ENCODE measurements at places on chromosomes 7 and 10. TPM values are rescaled to one million over a fixed set of nuclear protein-coding genes. Genes with fewer than 3 reads are reported as not detected.

- H3K36me3 ChIP-seq = no peaks in the 10 kb centered on the region
- H3K4me1 ChIP-seq = peaks cover 4% of the 10 kb centered on the region
- DNase-seq = no peak
- H3K4me3 ChIP-seq = no peak overlapping the region
Measured at GRCh38 chr10:97907830-97908229, 58.2 kb downstream of the GOLGA7B start.

- no peak overlapping the region for H3K27ac ChIP-seq
- no peaks in the 10 kb centered on the region for H3K36me3 ChIP-seq
- DNase-seq = no peak
- H3K27me3 ChIP-seq = no peaks in the 10 kb centered on the region
- no peak overlapping the region for H3K4me3 ChIP-seq
Measured at GRCh38 chr10:94102436-94102835, 108.7 kb downstream of the PLCE1 start.

DNA sequence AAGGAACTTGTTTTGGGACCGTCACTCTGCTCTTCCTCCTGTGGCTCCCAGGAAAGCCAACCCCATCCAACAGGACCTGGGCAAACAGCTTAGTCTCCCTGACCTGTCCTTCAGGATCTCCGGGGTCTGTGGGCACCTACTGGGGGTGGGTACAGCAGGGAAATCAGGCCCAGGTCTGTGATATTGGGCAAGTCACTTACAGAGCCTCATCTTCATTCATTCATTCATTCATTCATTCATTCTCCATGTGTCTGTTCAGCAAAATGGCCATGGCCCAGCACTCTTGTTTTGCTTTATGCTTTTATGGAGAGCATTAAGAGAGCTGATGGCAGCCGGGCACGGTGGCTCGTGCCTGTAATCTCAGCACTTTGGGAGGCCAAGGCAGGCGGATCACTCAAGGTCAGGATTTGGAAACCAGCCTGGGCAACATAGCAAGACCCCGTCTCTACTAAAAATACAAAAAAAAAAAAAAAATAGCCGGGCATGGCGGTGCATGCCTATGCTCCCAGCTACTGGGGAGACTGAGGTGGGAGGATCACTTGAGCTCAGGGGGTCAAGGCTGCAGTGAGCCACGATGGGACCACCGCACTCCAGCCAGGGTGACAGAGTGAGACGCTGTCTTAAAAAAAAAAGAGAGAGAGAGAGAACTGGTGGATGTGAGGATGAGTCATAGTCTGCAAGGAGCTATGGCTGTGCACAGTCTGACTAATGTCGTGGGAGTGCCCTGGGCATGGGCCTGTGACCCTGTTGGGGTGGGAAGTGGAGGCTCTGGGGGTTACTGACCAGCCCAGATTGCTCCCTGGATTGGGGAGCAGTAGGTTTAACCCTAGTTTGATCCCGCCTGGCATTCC, 54.3 kb downstream of the CLIP2 start:
- no peaks in the 10 kb centered on the region for H3K36me3 ChIP-seq
- H3K27me3 ChIP-seq = no peaks in the 10 kb centered on the region
- no peaks in the 10 kb centered on the region for H3K4me1 ChIP-seq
- DNase-seq = no peak
- no peak overlapping the region for H3K27ac ChIP-seq

DNA sequence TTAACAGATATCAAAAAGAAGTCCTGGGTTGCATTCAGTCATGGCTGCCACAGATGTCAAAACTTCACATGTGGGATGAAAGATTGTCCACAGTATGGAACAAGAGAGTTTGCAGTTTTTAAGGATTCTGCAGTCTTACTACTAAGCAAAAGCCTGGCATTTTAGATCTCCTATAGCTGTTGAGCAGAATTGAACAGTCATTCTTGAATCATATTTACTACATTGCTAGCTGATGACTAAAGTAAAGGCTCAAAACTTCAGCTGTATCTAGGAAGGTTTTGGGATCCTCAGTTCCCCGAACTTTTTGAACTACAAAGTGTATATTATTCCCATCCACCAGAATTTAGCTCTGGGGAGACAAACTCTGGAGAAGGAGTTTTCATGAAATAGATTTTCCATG, 31.0 kb downstream of the BET1 start:
- H3K4me3 ChIP-seq = no peak overlapping the region
- H3K36me3 ChIP-seq = no peaks in the 10 kb centered on the region
- H3K4me1 ChIP-seq = no peaks in the 10 kb centered on the region
- no peak overlapping the region for H3K27ac ChIP-seq

GRCh38 chr7:298743-299142, 8.8 kb downstream of the FOXL3 start:
- no peaks in the 10 kb centered on the region for H3K4me1 ChIP-seq
- no peak overlapping the region for H3K4me3 ChIP-seq
- DNase-seq = no peak
- no peak overlapping the region for H3K27ac ChIP-seq

DNA sequence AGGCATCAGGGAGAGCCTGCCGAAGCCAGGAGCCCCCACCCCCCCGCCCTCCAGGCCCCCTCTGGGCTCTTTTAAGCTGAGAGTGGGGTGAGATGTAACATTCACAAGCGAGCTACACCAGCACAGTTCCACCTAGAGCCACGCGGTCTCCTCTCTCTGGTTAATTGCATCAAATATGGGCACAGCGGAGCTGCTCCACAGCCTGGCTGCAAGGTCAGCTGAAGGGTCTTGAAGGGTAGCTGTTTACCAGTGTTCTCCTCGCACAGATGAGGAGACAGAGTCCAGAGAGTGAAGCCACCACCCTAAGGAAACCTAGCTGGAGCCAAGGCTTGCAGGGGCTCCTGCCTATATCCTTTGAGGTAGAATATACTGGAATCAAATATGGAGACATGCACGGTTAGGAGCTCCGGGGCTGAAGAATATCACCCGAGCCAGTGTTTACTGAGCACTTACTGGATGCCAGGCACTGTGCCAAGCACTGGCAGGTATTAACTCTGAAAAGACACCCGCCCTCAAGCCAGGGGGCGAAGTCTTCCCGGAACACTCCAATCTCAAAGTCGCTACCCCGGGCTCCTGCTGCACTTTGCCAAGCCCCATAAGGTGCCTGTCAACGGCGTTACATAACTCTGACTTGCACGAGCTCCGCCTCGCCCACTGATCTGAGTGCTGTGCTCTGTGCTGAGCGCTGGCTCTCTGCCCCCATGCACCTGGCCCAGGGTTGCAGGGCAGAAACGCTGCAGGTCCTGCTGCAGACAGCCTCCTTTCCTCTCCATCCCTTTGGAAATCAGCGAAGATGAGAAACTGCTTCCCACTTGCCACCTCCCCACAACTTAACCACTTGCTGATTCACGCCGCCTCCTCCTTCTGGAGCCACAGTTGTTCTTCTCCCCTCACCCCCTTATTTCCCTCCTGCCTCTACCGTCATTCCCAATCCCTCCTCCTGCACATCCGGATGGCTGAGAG, 5.4 kb downstream of the CHST15 start:
- no peak for DNase-seq
- H3K27ac ChIP-seq = no peak overlapping the region
- H3K4me1 ChIP-seq = no peaks in the 10 kb centered on the region
- peaks cover 32% of the 10 kb centered on the region for H3K27me3 ChIP-seq
- no peak overlapping the region for H3K4me3 ChIP-seq
- H3K36me3 ChIP-seq = no peaks in the 10 kb centered on the region

- no peaks in the 10 kb centered on the region for H3K36me3 ChIP-seq
- no peaks in the 10 kb centered on the region for H3K27me3 ChIP-seq
- H3K4me1 ChIP-seq = no peaks in the 10 kb centered on the region
- no peak overlapping the region for H3K4me3 ChIP-seq
- no peak for DNase-seq
Measured at GRCh38 chr7:26136831-26137230, 15.2 kb upstream of the NFE2L3 start.

DNA sequence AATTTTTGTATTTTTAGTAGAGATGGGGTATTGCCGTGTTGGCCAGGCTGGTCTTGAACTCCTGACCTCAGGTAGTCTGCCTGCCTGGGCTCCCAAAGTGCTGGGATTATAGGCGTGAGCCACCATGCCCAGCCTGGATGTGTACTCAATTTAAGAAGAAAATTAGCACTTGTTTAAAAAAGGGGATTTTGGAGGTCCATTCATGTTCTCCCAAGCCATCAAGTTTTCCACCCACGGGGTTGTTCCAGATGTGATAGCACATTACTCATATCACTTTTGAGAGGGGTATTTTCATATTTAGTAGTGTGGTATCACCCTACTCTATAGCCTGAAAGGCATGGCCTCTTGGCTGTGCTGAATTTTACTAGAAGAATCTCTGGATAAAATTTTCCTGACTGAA, 10.5 kb upstream of the SLC26A3 start:
- no peaks in the 10 kb centered on the region for H3K36me3 ChIP-seq
- no peak for DNase-seq
- no peak overlapping the region for H3K27ac ChIP-seq

- no peak for DNase-seq
- no peak overlapping the region for H3K4me3 ChIP-seq
- no peaks in the 10 kb centered on the region for H3K27me3 ChIP-seq
- no peaks in the 10 kb centered on the region for H3K36me3 ChIP-seq
- H3K27ac ChIP-seq = no peak overlapping the region
Measured at GRCh38 chr10:11250304-11250703, 232.6 kb downstream of the CELF2 start.

The OPN1SW gene
- total RNA-seq = not detected

DNA sequence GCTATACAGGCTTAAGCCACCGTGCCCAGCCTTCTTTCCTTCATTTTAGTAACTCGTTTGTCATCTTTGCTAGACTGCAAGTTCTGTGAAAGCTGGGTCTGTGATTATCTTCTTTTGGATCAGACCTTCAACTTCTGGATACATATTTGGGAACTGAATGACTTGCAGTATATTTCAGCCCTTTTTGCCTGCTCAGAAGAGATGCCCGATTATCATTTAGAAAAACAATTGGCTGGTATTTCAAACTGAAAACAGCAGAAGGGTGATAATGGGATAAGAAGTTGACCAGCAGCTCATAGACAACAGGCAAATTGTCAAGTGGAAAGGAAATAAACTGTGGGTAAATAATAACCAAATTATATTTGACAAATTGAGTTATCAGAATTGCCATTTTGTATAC, 14.6 kb downstream of the RSBN1L start:
- no peak overlapping the region for H3K27ac ChIP-seq
- H3K36me3 ChIP-seq = no peaks in the 10 kb centered on the region
- no peak overlapping the region for H3K4me3 ChIP-seq
- H3K4me1 ChIP-seq = no peaks in the 10 kb centered on the region

- no peak overlapping the region for H3K4me3 ChIP-seq
- peaks cover 13% of the 10 kb centered on the region for H3K4me1 ChIP-seq
- peaks cover 59% of the 10 kb centered on the region for H3K27me3 ChIP-seq
Measured at GRCh38 chr10:113554214-113554613, 1.4 kb downstream of the HABP2 start.

- H3K4me3 ChIP-seq = no peak overlapping the region
- DNase-seq = no peak
- no peaks in the 10 kb centered on the region for H3K4me1 ChIP-seq
Measured at GRCh38 chr10:61836888-61837754, 64.4 kb upstream of the ARID5B start.

- H3K27me3 ChIP-seq = no peaks in the 10 kb centered on the region
- H3K4me3 ChIP-seq = no peak overlapping the region
- H3K36me3 ChIP-seq = no peaks in the 10 kb centered on the region
- no peak overlapping the region for H3K27ac ChIP-seq
- no peak for DNase-seq
Measured at GRCh38 chr10:127532659-127533058, 16.4 kb upstream of the NPS start.

- peaks cover 51% of the 10 kb centered on the region for H3K27me3 ChIP-seq
- H3K36me3 ChIP-seq = no peaks in the 10 kb centered on the region
- H3K4me1 ChIP-seq = no peaks in the 10 kb centered on the region
- H3K27ac ChIP-seq = no peak overlapping the region
Measured at GRCh38 chr7:128939075-128939860, 1.5 kb downstream of the IRF5 start.

The CCM2 gene
- total RNA-seq = 31.3 TPM

GRCh38 chr7:101562531-101563197, 66.4 kb downstream of the MYL10 start:
- DNase-seq = no peak
- no peaks in the 10 kb centered on the region for H3K36me3 ChIP-seq
- H3K27me3 ChIP-seq = no peaks in the 10 kb centered on the region
- H3K27ac ChIP-seq = no peak overlapping the region
- H3K4me1 ChIP-seq = peaks cover 11% of the 10 kb centered on the region

DNA sequence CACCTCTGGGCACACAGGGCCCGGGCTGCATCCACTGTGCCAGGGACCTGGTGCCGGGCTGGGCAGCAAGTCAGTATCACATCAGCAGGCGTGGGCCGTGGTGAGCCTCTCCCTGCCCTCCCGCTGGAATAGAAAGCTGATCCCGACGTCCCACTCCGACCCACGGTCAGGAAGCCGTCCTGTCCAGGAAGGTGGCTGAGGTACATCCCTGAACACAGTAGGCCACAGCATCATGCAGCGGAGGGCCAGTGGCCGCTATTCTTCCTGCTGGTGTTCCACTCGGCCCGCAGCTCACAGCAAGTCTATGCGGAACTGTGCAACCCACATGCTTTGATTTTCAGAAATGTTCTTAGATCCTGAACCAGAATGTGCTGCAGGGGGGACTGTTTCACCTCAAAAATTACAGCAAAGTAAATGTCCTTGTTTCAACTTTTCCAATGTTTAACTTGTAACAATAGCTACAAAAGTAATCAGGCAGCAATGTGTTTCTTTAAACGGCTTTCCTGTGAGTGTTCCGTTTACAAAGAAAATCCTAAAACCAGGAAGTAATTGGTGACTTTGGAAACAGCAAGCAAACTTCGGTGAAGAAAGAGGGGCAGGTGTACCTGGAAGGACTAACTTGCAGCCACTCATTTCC, 676 bp upstream of the GPR146 start:
- H3K27ac ChIP-seq = peak overlapping the region; percentile 81
- peaks cover 7% of the 10 kb centered on the region for H3K4me1 ChIP-seq
- DNase-seq = no peak
- peak overlapping the region; percentile 53 for H3K4me3 ChIP-seq
- no peaks in the 10 kb centered on the region for H3K27me3 ChIP-seq

DNA sequence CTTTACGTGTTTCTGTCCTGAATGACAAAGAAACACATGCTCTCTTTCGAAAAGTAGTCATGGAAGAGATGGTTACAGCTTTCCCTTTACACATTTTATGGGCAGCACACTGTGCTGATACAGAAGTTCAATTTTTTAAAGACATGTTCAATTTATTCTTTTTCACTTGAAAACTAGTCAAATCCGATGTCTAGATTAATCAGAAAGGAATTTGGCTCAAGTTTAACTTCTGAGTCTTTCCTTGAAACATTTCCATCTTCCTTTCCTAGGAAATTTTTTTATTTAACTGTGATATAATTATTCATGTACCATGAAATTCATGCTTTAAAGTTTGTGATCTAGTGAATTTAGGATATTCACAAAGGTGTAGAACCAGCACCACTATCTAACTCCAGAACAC, 360.1 kb downstream of the TNS3 start:
- H3K27me3 ChIP-seq = no peaks in the 10 kb centered on the region
- H3K4me3 ChIP-seq = no peak overlapping the region
- no peak overlapping the region for H3K27ac ChIP-seq
- H3K36me3 ChIP-seq = no peaks in the 10 kb centered on the region
- DNase-seq = no peak

- H3K36me3 ChIP-seq = no peaks in the 10 kb centered on the region
- DNase-seq = no peak
- no peaks in the 10 kb centered on the region for H3K4me1 ChIP-seq
- H3K4me3 ChIP-seq = no peak overlapping the region
Measured at GRCh38 chr7:91690541-91691070, 189.9 kb downstream of the MTERF1 start.
